ENCODE measurements at places on chromosomes 11 and 22.

DNA sequence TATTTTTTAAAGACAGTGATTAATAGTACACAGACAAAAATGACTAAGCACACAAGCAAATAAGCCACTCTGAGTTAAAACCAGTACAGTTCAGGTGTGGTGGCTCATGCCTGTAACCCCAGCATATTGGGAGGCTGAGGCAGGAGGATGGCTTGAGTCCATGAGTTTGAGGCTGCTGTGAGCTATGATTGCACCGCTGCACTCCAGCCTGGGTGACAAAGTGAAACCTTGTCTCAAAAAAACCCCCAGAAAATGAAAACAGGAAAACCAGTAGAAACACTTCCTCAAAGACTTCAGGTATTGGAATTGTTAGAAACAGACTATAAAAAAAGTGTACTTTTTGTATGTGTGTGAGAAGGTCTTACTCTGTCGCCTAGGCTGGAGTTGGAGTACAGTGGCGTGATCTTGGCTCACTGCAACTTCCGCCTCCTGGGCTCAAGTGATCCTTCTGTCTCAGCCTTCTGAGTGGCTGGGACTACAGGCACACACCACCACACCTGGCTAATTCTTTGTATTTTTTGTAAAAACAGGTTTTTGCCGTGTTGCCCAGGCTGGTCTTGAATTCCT is 33.0 kb downstream of the PPP6R2 start:
- no peak for DNase-seq

DNA sequence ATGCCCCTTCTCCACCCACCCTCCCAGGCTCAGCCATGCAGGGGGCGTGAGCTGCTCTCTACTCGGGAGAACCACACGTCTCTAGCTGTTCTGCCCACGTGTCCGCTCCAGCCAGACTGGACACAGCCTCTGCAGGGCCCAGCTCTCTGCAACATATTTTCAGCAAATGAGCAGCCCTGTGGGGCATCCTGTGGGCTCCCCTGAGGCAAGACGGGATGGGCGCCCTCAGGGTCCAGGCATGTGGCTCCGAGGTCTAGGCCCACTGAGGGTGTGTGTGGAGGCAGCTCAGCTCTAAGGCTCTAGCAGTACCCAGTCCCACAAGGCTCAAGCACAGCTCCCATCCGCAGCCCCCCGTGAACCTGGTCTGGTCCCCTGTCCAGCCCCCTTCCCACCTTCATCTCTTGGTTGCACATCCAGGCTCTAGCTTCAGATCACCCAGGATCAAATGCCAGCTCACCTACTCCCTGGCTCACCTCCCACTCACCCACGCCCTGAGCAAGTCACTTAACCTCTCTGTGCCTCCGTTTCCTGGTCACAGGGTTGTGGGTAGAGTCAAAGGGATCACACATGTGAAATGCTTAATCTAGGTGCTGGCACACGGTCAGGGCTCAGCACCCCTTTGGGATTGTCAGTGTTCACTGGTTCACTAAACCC is 57.8 kb upstream of the TCF20 start:
- no peak for DNase-seq

DNA sequence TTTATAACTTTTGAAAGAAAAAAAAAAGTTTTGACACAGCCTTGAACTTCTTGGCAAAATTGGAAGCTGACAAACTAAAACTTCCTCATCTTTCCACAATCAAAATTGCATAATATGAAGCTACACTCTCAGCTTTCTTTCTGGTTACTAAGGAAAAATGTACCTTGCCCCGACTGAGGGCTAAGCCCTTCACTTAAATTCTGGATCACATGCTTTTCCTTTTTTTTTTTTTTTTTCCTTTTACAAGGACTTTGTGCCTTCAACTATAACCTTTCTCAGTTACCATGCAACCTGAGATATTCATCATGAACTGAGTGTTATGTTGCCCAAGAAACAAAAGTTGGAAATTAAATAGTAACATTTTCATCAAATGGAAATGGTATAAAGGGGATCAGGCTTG is 188.5 kb upstream of the CARD18 start:
- DNase-seq: no peak

GRCh38 chr11:5234381-5234834 is at the start of gene HBD:
Gene HBD, minus strand, starts transcription at chr11:5234483. Its CDS starts 50 bp downstream, at chr11:5234433.
- DNase-seq: no peak

- DNase-seq: no peak
These were observed 165.6 kb upstream of the DDI1 start for GRCh38 chr11:103870821-103871309.

DNA sequence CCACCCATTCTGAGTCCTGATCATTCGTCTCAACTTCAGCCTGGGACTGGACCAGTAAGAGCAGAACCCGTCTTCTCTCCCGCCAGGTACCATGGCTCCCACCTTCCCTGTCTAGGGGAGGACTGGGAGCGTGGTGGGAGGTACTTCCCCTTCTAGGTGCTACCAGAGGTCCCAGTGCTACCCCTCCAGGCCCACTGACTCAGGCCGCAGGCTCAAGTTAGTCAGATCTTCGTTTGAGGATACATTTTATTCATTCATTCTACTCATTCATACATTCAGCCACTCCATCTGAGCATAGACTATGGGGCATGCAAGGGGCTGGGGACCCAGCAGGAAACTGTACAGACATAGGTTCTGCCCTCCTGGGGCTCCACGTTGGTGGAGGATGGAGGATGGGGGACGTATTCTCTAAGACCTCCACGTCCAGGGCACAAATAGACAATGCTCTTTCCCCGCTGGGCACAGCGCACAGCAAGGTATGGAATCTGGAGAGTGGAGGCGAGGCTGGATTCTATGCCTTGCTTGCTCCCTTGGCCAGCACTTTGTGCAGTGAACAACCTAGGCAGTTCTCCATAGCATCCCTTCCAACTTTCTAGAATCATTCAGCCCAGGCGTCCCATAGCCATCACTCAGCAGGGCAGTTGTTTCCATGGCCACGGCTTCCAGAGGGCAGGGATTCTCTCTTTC is 1.0 kb upstream of the RAB3IL1 start:
- no peak for DNase-seq

DNA sequence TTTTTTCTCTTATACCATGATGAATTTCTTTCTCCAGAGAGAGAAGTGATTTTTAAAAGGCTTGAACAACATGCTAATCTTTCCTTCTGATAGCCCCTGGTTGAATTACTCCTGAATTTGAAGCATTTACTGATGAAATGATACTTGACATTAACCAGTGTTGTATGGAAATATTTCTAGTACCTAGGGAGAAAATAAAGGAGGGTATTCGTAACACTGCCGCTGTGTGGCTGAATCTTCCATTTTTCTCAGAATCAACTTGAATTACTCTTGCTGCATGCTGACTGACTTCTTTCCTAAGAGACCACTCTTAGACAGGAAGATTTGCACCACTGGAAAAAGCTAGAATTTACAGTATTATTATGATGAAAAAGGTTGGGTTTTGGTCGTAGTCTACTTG is 118.3 kb downstream of the FAT3 start:
- no peak for DNase-seq

DNA sequence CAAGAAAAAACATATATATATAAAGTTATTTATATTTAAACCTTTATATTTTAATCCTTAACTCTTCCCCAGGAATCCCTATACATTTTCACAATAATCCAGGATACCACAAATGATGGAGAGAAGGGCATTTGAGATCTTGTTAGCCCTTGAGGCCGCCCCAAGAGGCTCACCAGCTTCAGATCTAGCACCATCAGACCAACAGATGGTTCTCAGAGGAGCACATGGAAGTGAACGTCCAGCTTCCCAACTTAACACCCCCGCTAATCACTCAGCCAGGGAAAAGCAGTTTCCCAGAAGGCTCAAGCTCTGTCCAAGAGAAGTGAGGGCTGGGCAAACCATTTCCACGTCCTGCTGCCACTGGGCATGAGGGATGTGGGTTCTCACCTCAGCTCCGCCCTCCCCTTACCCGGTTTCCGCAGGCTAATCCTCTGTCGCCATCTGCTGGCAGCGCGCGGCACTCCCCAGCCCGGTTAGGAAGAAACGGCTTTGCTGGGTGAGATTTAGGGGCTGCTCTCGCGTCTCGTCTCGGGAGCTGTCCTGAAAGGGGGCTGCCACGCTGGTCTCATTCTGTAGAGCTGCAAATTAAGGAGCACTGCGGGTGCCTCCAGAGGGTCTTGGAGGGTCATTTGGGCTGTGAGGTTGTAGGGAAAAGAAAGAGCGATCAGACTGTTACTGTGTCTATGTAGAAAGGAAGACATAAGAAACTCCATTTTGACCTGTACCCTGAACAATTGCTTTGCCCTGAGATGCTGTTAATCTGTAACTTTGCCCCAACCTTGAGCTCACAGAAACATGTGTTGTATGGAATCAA is 6.8 kb upstream of the FAM111A start:
- DNase-seq: no peak

DNA sequence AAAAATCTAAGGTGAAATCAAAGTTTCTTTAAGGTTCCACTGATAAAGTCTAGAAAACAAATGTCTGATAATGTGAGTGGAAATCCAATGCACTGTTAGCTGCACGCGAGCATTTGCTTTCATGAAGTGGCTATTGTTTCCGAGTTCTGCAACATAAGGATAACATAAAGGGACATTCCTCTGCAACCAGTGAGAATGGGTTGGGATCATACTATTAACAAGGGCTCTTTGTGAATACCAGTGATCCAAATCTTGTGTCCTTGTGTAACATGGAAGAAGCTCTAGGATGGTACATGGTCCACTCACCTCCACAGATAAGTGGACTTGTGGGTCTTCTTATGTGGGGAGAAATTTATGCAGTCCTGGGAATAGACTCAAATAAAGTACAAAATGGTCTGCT is 24.6 kb downstream of the APIP start:
- no peak for DNase-seq

GRCh38 chr11:120021978-120022377 is 115.9 kb downstream of the TRIM29 start:
- DNase-seq: no peak

DNA sequence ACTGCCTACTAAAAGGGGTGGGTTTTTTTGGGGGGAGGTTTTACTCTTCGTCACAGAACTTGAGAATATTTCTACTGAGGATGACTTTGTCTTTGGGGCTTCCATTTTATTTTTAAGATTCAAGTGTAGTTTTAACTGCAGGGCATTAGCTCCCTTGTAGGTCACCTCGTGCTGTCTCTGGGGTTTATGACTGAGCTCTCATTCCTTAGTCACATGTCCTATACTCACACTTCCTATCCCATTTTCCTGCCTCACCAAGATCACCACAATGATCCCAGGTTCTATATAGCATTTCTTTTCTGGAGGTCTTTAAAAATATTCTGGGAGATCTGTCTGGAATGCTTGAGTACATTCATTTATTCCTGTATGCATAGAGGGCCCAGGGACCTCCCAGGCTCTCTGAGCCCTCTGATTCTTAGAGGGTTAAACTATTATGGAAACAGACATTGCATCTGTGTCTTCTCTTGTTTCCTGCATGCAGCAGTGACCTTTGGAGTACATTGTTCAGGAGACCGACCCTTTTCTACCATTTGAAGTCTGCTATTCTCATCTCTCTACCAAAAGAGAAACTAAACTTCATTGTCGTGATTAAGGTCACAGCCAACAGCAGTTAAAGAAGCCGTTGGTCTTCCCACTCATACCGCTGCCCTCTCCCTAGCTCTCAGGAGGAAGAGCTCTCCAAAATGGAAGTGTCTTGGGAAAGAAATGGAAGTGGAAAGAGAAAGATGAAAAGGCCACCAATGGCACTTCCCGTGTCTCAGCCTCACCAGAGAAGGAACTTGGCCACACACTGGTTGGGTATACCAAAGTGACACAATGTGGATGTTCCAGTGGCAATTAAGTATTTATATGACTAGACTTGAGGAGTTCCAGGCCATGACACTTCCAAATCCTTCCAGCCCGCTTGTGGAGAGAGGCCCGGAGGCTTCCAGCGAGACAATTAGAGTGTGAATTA is 77.5 kb downstream of the ZBTB16 start:
- no peak for DNase-seq

All from NCI-H187 treated with DMSO at 0.1 percent for 48 hours (cell line).